ENCODE measurements at places on chromosomes 13 and 19.

DNA sequence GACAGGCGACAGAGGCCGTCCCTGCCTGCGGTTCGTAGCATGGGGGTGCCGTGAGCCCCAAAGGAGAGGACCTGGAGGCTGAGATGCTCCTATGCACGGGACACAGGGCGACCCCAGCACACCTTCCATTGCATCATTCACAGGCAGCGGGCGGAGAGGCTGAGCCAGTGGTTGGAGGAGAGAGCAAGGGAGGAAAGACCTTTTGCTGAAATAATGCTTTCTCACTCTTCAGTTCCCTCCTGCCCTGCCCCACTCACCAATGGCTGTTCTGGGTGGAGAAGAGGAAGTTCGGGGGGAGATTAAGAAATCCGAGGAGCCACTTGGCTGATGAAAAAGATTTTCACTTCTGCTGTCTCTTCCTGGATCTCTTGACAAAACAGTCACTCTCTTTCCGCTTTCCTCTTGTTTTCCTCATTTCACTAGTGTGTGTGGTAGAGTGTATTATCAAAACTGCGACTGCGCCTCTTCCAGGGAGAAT, at the start of gene NLRP12:
TSS of gene NLRP12 (minus strand) at position 181 of the 478 bp plus-strand sequence. CDS start at position 41, 140 bp downstream.
- DNase-seq: peak; percentile 82

- DNase-seq: no peak
These were observed 1387.8 kb upstream of the ATXN8OS start for GRCh38 chr13:68719815-68720214.

- peak; percentile 79 for DNase-seq
These were observed 3.8 kb downstream of the ATP12A start for GRCh38 chr13:24683838-24684599.

- no peak for DNase-seq
These were observed 104.1 kb upstream of the ZNF507 start for GRCh38 chr19:32241306-32241705.

DNA sequence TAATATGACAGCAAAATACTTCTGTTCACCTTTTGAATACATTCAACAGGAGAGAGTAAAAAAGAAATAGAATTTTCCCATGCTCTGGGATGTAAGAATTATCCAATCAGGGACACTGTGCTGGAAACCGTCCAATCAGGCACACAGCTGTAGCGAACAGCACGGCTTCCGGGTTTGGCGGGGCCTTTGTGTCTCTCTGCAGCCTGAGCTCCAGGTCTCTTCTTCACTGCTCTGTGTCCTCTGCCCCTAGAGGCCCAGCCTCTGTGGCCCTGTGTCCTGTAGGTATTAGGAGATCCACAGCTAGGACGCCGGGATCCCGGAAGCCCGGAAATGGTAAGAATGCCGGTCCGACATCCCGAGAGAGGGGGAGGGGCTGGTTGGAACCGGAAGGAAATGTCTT, 92.7 kb downstream of the ZNF737 start:
- DNase-seq: no peak

GRCh38 chr13:83311886-83312577, 570.2 kb downstream of the SLITRK1 start:
- DNase-seq: no peak

- no peak for DNase-seq
These were observed 126.4 kb downstream of the SPRY2 start for GRCh38 chr13:80214521-80214991.
